ENCODE measurements at places on chromosomes 16 and 17.

DNA sequence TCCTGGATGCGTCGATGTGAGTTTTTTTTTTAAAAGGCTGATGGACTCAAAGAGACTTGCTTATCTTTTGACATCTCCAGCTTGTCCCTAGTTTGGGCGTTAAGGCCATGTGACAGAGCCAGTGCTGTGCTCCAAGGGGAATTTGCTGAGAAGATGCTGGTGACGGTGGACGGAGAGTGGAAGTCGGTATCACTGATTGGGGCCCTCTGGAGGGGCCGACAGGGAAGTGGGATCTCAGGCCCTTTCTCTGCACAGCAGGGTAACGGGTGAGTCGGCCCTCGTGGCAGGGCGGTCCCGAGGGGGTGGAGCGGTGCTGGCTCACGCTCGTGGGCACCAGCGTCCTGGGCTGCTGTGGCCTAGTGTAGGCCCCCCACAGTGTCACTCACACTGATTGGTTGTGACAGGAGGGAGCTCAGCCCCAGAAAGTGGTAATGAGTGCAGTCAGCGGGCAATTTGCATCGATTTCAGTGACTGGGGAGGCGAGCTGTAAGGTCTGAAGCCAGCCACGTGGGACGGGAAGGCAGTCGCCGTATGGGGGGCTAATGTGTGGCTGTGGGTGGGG, 91.3 kb downstream of the TBC1D16 start:
- no peak for DNase-seq

GRCh38 chr17:58447039-58447975, 30.0 kb upstream of the RNF43 start:
- peak; percentile 11 for DNase-seq

GRCh38 chr17:58416937-58417299, 416 bp downstream of the RNF43 start:
- peak; percentile 23 for DNase-seq

DNA sequence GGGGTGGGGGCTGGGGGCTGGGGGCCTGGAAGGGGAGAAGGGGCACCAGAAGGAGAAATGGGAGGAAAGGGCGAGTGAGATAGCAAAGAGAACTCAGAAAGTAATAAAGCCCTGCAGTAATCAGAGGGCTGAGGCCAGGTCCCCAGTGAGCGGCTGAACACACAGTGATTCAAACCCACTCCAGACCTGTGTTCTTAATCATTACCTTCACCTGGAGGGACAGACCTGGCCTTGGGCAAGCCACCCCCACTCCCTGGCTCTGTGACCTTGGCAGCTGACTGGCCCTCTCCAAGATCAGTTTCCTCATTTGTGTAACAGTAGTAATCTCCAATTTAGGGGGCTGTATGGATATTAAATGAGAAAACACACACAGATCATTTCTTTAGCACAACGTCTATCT, 150.4 kb downstream of the WWOX start:
- DNase-seq: no peak

- DNase-seq: no peak
Observed at GRCh38 chr17:78920528-78920927, 4.7 kb downstream of the TIMP2 start.

DNA sequence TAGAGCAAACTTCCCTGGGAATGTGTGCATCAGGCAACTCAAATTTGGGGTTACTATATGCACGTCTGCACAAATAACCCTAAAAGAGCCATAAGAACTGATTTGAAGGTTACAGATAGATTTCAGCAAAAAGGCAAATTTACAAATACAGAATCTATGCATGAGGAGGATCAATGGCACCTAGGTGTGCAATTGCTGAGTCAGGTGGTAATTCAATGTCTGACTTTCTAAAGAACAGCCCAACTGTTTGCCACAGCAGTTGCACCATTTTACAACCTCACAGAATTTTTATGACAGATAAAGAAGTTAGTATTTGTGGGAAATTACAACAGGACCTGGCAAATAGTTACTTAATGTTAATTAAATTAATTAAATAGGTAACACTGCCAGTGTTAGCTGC, 405.5 kb downstream of the TMEM114 start:
- no peak for DNase-seq

DNA sequence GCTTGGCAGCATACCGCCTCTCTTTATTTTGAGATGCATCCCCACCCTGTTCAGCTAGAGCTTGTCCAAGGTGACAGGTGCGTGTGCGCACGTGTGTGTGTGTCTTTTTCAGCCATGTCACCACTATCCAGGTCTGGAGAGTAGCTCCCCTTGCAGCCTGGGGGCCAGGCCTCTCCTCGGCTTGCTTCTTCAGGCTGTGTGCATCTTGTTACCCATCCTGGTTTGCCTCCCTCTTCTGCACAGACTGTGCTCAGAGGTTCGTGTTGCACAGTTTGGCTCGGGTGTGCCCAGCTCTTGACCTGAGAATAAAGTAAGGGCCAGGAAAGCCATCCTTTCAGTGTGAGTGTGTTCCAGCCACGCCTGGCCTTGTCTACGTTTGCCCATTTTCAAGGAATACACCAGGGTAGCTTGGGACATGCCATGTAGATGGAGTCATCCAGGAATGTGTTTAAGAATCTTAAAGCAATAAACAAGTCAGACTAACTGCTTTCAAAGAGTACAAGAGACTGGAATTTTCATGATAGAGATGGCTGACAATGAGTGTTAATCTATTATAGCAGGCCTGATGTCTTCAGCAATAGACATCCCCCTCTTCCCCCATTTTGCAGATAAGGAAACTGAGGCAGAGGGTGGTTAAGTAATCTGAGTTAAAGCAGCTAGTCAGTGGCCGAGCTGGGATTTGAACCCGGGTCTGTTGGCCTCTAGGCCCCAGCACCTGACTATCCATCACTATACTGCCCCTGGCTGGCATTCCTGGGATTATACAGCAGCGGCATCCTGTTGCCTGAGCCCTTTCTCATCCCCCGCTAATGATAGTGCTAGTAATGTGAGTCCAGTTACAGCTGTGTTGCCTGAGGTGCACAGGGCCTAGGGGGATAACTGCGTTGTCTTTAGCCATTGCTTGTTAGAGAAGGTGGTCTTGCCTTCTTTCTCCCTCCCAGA, 77.9 kb downstream of the KSR1 start:
- DNase-seq: no peak

DNA sequence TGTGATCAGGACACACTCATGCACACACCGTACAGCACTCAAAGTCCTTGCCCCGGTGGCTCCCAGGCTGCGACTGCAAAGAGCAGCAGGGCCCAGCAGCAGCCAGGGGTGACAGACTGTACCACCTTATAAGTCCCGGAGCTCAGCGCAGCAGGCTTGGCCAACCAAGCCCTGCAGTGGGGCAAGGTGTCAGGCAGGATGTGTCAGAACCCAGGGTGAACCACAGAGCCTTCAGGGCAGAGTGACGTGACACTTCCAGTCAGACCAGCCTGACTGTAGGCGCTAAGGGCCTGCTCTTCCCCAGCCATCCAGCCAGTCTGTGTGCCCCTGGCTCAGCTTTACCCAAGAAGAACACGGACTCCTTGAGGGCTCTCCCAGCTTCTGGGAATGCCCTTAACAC, 204.1 kb downstream of the COPRS start:
- no peak for DNase-seq

GRCh38 chr17:56681561-56682266, 88.2 kb downstream of the NOG start:
- DNase-seq: no peak

GRCh38 chr16:86640265-86640843, 62.0 kb downstream of the FOXL1 start:
- no peak for DNase-seq

DNA sequence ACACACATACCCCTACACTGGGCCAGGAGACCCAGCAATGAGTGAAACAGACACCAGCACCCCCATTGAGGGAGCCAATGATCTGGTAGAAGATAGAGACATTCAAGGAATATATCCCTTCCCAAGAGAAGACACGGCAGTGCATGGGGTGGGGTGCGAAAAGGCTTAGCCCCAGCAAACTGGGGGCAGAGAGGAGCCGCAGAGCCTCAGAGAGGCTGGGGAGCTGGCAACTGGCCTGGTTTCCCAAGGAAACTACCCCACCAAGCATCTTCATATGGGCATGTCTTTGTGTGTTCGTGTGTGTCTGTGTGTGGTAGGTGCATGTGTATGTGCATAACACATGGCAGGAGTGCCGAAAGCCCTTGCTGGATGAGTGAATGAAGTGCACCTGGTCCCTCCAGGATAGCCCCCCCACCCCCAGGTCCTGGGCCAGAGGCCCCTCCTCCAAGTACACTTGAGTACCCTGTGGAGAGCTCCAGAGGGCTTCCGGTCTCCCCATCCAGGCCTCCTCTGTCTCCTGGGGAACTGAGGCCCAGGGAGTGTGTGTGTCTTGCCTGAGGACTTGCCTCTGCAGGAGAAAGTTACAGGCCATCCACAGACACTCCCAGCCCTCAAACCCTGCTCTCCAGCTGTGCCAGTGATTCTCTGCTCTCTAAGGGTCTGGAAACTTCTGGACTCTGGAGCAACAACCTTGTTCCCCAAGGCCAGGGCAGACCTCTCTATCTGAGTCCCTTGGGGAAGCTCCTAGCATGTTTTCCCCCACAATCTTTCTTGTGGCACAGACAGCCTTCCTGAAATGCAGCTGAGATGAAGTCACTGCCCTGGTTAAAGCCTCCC, 15.9 kb downstream of the TBX2 start:
- DNase-seq: no peak

- no peak for DNase-seq
Observed at GRCh38 chr17:65102788-65103187, 34.4 kb upstream of the RGS9 start.

DNA sequence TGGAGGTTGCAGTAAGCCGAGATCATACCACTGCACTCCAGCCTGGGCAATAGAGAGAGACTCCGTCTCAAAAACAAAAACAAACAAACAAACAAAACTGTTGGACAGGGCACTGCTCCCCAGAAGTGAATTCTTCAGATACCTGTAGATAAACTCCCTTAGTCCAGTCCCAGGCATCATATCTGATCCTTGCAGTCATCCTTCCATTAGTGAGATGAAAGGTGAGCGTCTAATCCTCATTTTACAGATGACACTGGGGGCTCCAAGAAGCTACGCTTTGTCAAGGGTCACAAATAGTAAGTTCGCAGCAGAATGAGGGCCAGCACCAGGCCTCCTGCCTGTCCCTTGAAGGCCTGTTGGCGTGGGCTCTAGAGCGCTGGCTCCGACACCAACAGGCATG, 102.0 kb downstream of the OR1D5 start:
- DNase-seq: no peak

GRCh38 chr16:30637944-30638343, 12.8 kb upstream of the PRR14 start:
- no peak for DNase-seq

GRCh38 chr16:57231821-57232350, 13.2 kb upstream of the ARL2BP start:
- no peak for DNase-seq

DNA sequence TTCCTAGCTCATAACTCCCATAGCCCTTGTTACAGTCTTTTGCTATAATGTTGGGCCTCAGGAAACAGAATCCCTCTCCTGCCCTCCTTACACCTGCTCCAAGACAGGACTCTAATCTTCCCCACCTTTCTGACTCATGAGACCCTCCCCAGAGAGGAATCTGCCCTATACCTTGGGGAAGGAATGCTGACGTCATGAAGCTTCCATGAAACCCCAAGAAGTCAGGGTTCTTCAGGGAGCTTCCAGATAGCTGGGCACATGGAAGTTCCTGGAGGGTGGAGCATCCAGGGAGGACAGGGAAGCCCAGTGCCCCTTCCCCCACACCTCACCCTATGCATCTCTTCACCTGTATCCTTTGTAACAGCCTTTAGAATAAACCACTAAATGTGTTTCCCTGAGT, 285.7 kb downstream of the SOX9 start:
- DNase-seq: no peak

GRCh38 chr17:46732754-46733398, 85.6 kb downstream of the WNT3 start:
- DNase-seq: no peak

GRCh38 chr16:84672276-84673202, 24.2 kb downstream of the KLHL36 start:
- no peak for DNase-seq

GRCh38 chr17:79137015-79137788, 62.6 kb downstream of the ENGASE start:
- DNase-seq: peak; percentile 37

GRCh38 chr17:73090396-73091202, 1.9 kb downstream of the SLC39A11 start:
- no peak for DNase-seq

- no peak for DNase-seq
Observed at GRCh38 chr17:7502171-7502847, 18.1 kb downstream of the POLR2A start.

DNA sequence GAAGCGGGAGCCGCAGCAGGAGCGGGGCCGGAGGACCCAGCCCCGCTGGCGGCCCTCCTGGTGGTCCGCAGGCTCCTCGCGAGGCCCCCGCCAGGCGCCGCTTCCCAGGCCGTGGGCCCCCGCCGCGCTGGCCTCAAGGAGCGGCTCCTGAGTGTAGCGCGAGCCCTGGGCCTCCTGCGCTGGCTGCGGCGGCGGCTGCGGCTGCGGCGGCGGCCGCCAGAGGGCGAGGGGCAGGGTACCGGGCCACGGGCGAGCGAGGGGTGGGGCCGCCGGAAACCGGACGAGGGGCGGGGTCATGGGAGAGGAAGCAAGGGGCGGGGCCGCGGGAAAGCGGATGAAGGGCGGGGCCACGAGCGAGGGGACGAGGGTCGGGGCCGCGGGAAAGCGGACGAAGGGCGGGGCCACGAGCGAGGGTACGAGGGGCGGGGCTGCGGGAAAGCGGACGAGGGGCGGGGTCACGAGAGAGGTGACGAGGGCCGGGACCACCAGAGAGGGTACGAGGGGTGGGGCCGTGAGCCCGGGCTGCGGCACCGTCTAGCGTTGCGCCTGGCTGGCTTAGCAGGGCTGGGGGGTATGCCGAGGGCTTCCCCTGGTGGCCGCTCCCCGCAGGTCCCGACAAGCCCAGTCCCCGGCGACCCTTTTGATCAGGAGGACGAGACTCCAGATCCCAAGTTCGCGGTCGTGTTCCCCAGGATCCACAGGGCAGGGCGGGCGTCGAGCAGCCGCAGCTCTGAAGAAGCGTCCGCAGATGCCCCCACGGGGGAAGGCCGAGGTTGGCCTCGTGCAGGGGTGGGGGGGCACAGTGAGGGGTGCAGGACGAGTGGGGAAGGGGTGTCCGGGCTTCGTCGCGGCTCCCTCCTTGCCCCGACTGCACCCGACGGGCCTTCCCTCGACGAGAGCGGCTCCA, 1.7 kb downstream of the MYO15B start:
- DNase-seq: peak; percentile 90

- no peak for DNase-seq
Observed at GRCh38 chr16:516301-516700, 11.2 kb upstream of the CAPN15 start.

- DNase-seq: no peak
Observed at GRCh38 chr16:66695471-66695934, 1.0 kb downstream of the CMTM4 start.

All from right kidney (tissue), 9 donors.